ENCODE measurements at places on chromosomes 12 and 14. TPM values are rescaled to one million over a fixed set of nuclear protein-coding genes. Genes with fewer than 3 reads are reported as not detected.

The PPM1H gene
- total RNA-seq, result 71.8 TPM

The CD27 gene
- total RNA-seq, result not detected

The RIPK3 gene
- total RNA-seq, result 2.6 TPM

- peak overlapping the region; percentile 80 for H3K4me3 ChIP-seq
- peaks cover 9% of the 10 kb centered on the region for H3K4me1 ChIP-seq
- peaks cover 14% of the 10 kb centered on the region for H3K27me3 ChIP-seq
- no peak overlapping the region for H3K27ac ChIP-seq
- peak; percentile 9 for DNase-seq
- no peaks in the 10 kb centered on the region for H3K36me3 ChIP-seq
These were observed 645 bp downstream of the JDP2 start for GRCh38 chr14:75428230-75429104.

- DNase-seq, result no peak
- peaks cover 5% of the 10 kb centered on the region for H3K27me3 ChIP-seq
- peaks cover 6% of the 10 kb centered on the region for H3K4me1 ChIP-seq
- no peak overlapping the region for H3K27ac ChIP-seq
- peaks cover 9% of the 10 kb centered on the region for H3K36me3 ChIP-seq
These were observed 92.5 kb downstream of the DPF3 start for GRCh38 chr14:72801381-72801812.

DNA sequence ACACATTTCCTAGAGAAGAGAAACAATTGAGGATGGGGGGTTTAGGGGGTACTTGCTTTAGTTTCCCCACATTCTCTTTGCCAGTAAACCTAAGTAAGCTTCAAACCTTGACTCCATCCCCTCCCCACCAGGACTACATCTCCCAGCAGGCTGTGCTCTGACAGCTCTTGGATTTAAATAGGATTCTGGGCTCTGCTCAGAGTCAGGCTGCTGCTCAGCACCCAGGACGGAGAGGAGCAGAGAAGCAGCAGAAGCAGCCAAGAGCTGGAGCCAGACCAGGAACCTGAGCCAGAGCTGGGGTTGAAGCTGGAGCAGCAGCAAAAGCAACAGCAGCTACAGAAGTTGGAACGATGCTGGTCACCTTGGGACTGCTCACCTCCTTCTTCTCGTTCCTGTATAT lies 20.6 kb downstream of the RDH12 start:
- H3K27ac ChIP-seq, result no peak overlapping the region
- H3K36me3 ChIP-seq, result no peaks in the 10 kb centered on the region
- H3K27me3 ChIP-seq, result peaks cover 2% of the 10 kb centered on the region
- peaks cover 12% of the 10 kb centered on the region for H3K4me1 ChIP-seq
- no peak for DNase-seq
- H3K4me3 ChIP-seq, result no peak overlapping the region

DNA sequence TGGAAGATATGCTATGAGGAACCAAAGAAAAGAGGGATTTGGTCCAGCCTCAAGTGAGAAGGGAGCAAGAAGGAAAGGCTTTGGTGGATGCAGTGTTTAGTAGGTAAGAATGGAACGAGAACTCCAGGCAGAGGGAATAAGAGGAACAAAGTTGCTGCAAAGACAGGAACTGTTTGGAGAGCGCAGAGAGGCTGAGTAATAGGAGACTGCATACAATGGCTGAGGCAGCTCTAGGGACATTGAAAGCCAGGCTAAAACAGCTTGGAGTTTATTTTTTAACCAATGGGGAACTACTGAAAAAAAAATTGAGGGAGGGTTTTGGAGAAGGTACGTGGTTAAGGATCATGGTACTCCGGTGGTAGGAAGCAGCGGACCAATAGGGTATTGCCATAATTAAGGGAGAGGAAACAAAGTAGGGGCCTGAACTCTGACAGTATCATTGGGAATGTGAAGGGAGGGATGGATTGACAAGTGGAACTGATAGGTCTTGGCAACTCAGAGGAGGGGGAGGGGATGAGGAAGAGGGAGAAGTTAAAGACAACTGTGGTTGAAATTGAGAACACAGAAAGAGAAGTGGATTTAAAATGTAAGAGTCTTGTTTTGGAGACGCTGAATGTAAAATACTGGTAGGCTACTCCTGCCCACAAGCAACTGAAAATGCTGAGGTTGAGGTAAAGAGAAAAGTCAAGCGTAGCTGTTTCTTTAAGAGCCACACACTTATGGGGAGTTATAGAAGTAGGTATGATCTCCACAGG lies 4.8 kb downstream of the ASCL4 start:
- H3K27me3 ChIP-seq, result peaks cover 12% of the 10 kb centered on the region
- H3K36me3 ChIP-seq, result no peaks in the 10 kb centered on the region
- no peak overlapping the region for H3K4me3 ChIP-seq
- no peak overlapping the region for H3K27ac ChIP-seq
- DNase-seq, result no peak

- no peak overlapping the region for H3K27ac ChIP-seq
- no peak overlapping the region for H3K4me3 ChIP-seq
- peaks cover 4% of the 10 kb centered on the region for H3K36me3 ChIP-seq
- no peak for DNase-seq
- H3K4me1 ChIP-seq, result peaks cover 7% of the 10 kb centered on the region
- H3K27me3 ChIP-seq, result no peaks in the 10 kb centered on the region
These were observed 9.8 kb downstream of the PSMA6 start for GRCh38 chr14:35301735-35302528.

- no peaks in the 10 kb centered on the region for H3K36me3 ChIP-seq
- DNase-seq, result no peak
- no peaks in the 10 kb centered on the region for H3K27me3 ChIP-seq
- peaks cover 5% of the 10 kb centered on the region for H3K4me1 ChIP-seq
These were observed 71.4 kb downstream of the RBM19 start for GRCh38 chr12:113894697-113895096.

All from endothelial cell (in vitro differentiated cells).